ENCODE measurements at places on chromosomes 7 and 10. TPM values are rescaled to one million over a fixed set of nuclear protein-coding genes. Genes with fewer than 3 reads are reported as not detected.

Gene CYP26C1
- not detected for total RNA-seq

Gene ANKRD61
- 0.75 TPM for total RNA-seq

Gene MALRD1
- not detected for total RNA-seq

Gene PTPRE
- total RNA-seq, result 3.1 TPM

Gene LRIT1
- total RNA-seq, result not detected

Gene CHN2
- not detected for total RNA-seq

Gene C10orf53
- total RNA-seq, result not detected

Gene ZPBP
- total RNA-seq, result not detected

Gene PILRA
- total RNA-seq, result 3.8 TPM

Gene SORBS1
- 0.47 TPM for total RNA-seq

Gene WIPF3
- 0.45 TPM for total RNA-seq

Gene CRYGN
- not detected for total RNA-seq

Gene MKI67
- 54.3 TPM for total RNA-seq

Gene GATA3
- 4.5 TPM for total RNA-seq

Gene MNX1
- 5.6 TPM for total RNA-seq

Gene ITGB8
- 0.81 TPM for total RNA-seq

Gene TEX47
- total RNA-seq, result not detected

Gene BAIAP2L1
- 53.9 TPM for total RNA-seq

Gene GNA12
- total RNA-seq, result 46.7 TPM

Gene HKDC1
- total RNA-seq, result 15.2 TPM

Gene CLDN12
- total RNA-seq, result 21.3 TPM

Gene PPP1R17
- not detected for total RNA-seq

Gene RASA4B
- total RNA-seq, result 1.7 TPM

Gene PRPS1L1
- not detected for total RNA-seq

Gene SPDYE2B
- total RNA-seq, result not detected

Gene LLCFC1
- not detected for total RNA-seq

Gene MAT1A
- not detected for total RNA-seq

Gene LIPN
- total RNA-seq, result not detected

All from A549 treated with CORT108297 at 1 μM for 4 hours (cell line).